ENCODE measurements at places on chromosomes 3 and 15.

- DNase-seq, result no peak
Measured at GRCh38 chr3:40465111-40465407, 7.9 kb downstream of the RPL14 start.

GRCh38 chr3:58308728-58309127, 2.4 kb downstream of the HTD2 start:
- no peak for DNase-seq

- no peak for DNase-seq
Measured at GRCh38 chr3:130971208-130971607, 55.4 kb downstream of the ASTE1 start.

- DNase-seq, result no peak
Measured at GRCh38 chr3:179432021-179432420, 19.2 kb downstream of the GNB4 start.

DNA sequence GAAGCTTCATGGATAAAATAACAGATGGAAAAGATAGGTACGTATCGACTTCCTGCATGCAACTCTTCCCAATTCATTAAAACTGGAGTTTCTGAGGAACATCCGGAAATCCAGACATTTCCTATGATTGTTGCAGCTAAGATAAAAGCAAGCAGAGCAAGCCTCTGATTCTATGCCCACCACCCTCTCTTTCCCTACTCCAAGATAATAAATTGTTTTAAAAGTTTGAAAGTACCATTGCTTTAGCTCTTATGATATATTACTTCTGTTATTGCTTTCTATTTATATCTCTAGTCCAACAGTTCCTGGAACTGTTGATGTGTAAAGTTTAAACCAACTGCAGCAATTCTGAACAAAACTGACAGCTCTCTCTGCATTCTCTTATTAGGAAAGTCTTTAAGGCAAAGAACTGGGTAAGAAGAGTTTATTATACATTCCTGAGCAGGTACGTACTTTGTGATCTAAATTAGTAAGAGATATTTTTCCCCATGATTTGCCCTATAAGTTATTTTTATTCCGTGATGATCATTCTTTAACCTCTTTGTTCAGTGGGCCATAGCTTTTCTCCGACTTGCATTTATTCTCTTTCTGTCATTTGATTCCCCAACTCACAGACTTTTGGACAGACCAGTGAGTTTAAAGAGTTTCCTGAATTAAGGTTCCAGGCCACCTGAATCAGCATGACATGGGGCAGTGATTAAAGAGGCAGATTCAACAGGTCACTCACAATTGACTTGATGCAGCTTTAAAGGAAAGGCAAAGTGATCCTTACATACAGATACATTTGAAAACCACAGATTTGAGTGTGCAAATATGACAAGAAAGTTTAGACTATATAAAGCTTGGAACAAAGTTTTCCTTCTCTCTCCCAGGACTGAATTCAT, 94.2 kb upstream of the THRB start:
- DNase-seq, result no peak

- no peak for DNase-seq
Measured at GRCh38 chr15:59042041-59042440, 54.6 kb downstream of the RNF111 start.

GRCh38 chr3:195839260-195840010, 27.7 kb upstream of the MUC4 start:
- DNase-seq, result no peak

GRCh38 chr15:39830166-39830565, 47.5 kb upstream of the FSIP1 start:
- DNase-seq, result no peak

- no peak for DNase-seq
Measured at GRCh38 chr3:189508784-189509501, 122.2 kb upstream of the TP63 start.

DNA sequence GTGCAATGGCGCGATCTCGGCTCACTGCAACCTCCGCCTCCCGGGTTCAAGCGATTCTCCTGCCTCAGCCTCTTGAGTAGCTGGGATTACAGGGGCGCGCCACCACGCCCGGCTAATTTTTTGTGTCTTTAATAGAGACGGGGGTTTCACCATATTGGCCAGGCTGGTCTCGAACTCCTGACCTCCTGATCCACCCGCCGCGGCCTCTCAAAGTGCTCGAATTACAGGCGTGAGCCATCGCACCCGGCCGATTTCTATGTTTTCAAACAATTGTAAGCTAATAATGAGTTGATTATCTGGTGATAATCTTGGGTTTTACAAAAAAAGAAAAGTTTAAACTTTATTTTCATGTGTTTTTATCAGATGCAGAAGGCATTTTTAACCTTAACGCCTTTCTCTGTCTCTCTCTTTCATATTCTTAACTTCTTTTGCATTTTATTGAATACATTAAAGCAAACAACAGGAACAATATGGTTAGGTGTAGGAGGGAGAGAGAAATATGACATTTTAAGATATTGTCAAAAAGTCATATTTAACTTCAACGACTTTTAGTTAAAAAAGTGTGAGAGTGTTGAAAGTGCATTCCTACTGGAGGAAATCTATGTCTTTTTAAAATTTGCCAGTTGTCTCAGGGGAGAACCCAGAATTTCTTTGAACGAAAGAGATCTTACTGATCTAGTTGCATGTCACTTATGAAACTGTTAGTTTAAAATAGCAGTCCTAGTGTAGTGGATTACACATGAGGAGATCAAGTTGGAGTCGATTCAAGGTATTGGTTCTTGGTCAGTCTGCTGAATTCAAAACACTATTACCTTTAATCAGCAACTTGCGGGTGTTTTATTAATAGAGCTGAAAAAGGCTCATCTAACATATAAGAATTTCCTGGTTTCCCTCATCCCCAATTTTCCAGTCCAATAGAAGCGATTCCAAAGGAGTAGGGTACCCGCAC, 3.4 kb upstream of the MEIS2 start:
- DNase-seq, result no peak

GRCh38 chr3:8996681-8997121, 33.4 kb upstream of the RAD18 start:
- peak; percentile 23 for DNase-seq

DNA sequence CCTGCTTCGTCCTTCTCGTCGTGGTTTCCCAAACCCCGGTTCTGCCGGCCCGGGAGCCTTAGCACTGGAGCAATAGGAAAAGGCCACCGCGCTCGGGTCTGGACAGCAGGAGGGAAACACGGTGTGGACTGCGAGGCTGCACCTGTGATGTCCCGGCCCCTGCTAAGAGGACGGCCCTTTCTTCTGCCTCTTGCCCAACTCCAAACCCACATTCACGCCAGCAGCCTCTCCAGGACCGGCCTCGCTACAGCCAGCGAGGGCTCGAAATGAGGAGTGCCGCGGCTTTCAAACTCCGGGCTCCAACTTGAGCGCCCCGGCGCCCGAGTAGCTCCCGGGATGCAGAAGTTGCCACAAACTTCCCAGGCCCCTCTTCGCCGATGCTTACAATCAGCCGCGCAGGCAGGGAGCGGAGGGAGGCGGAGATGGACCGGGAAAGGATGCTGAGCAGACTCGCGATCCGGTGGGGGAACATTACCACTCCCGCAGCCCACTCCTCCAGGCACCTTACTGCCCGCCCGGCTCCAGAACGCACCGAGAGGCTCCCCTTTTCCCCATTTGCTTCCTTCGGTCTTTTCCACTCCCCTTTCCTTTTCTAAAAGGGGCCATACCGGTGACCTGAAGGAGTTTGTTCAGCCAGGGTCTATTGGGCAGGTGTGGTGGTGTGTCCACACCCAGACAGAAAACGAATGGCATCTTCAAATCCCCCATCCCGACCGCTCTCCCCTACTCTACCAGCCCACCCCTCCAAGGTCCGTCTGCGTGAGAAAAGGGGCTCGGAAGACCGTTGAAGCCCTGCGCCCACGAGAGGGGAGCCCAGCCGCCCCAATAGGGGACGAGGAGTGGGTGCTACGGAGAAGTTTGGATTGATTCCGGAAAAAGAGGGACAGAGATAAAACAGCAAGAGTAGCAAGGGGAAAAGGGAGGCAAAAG, 18.8 kb upstream of the SATB1 start:
- no peak for DNase-seq

- DNase-seq, result no peak
Measured at GRCh38 chr3:152256851-152257562, 11.7 kb upstream of the MBNL1 start.

GRCh38 chr3:1082108-1082507, 10.7 kb upstream of the CNTN6 start:
- peak; percentile 4 for DNase-seq

DNA sequence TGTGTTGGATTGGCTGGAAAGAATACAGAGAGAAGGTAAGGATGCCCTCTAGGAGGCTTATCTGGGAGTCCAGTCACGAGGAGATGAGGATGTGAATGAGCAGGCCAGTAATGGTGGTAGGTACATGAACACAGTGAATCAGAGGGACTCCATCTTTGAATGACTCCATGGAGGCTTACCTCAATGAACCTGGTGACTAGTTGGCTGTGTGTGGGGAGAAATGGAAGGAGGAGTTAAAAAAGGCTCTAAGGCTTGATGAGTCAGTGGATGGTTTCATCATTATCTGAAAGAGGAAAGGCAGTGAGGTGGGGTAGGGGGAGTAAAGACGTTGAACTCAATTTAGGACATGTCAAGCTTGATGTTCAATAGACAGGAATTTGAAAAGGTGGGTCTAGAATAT, 61.1 kb downstream of the KCNAB1 start:
- DNase-seq, result peak; percentile 26

GRCh38 chr3:157263027-157263426, 103.1 kb upstream of the CCNL1 start:
- no peak for DNase-seq

DNA sequence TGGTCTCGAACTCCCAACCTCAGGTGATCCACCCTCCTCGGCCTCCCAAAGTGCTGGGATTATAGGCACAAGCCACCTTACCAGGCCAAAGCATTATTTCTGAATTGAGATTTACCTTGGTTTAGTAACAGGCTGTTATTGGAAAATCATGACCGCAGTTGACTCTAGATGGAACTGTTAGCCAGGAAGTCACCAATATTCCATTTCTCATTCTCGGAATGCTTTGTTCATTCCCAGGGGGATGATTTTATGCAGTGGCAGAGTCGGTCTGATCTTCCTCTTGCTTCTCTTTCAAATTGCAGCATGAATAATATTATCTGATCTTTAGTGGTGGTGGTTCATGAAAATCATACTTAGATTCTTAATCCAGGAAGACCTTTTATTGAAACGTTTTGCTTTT, 195.5 kb upstream of the MBNL1 start:
- DNase-seq, result no peak

GRCh38 chr15:56552659-56553058, 87.7 kb upstream of the MNS1 start:
- DNase-seq, result no peak

- DNase-seq, result peak; percentile 42
Measured at GRCh38 chr3:181699171-181699903, 12.4 kb upstream of the SOX2 start.

DNA sequence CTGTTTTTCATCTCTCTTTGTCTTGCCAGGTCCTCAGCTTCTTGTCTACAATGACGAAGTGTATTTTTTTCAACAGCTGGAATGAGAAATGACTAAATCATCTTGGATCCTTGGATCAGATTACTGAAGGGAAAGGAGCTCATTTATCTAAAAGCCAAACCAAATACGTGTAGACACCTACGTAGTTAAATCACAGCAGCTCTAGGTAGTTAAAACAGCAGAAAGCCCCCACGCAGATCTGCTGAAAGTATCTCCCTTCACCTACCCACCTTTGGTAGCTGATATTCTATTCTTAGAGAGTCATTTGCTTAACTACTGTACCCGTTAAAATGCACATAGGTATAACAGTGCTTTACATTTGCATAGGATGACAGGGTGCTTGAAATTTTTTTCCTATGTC, 105.5 kb upstream of the WNT5A start:
- DNase-seq, result peak; percentile 28

Data from caudate nucleus (tissue), 63 donors.